ENCODE measurements at places on chromosomes 2 and 18.

DNA sequence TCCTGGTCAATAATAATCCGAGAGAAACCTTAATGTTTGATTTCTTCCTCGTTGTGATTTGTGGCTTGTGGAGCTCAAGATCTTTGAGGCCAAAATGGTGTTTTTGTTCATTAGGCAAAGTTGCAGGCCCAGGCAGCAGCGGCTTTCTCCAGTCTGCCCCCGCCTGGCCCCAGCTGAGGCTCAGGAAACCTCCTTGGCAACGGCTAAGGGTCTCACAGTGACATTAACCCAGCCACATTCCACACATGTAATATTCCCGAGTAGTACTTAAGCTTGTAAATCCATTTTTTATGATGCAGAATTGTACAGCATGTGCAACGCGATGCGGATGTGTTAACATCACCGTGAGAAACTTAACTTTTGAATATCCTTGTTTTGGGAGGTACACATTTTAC is 200.1 kb downstream of the BCL11A start:
- DNase-seq: no peak

DNA sequence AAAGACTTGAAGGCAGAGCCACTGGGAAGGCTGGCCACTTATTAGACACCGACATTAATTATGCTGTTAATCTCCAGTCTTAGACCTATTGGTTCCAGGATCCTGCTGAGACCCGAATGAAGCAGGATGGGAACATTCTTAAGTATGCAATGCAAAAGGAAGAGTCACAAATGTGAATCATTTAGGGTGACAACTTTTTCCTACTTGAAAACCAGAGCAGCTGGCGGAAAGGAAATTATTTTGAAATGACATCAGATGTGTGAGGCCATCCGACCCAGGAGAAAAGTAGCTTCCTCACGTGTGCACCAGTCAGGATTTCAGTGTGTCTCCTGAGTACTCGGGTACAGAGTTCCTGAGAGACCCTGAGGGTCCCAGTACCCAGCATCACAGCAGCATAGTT is 222.9 kb upstream of the NCKAP5 start:
- DNase-seq: peak; percentile 39

- no peak for DNase-seq
Measured at GRCh38 chr2:110103061-110103961, 12.3 kb downstream of the MALL start.

- DNase-seq: peak; percentile 51
Measured at GRCh38 chr2:234725528-234726264, 226.1 kb upstream of the SH3BP4 start.

DNA sequence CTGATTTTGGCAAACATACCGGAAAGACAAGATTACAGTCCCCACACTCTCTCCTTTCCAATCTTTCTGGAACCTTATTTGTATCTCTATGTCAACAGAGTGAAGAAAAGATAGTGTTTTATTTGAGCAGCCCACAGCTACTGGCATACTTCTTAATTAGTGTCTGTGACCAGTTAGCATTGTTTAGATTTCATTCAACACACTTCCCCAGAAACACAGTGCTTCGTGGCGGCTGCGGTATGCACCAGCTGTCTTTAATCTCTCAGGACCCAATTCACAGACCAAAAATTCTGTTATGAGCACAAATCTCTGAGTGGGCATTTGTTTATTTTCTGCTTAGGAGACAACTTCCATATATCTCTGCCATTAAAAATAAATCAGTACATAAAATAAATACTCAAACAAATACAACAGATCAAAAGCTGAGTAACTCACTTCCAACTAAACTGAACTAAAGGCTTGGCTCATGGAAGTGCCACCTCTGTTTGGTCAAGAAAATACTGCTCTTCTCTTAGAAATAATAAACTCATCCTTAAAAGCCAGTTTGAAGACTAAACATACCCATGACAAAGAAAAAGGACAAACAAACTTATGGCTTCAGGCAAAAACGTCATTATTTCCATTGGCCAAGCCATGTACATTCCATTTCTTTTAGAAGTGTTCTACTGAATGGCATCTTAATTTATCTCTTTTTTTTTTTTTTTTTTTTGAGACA is 392.4 kb downstream of the TXNL1 start:
- DNase-seq: peak; percentile 63

DNA sequence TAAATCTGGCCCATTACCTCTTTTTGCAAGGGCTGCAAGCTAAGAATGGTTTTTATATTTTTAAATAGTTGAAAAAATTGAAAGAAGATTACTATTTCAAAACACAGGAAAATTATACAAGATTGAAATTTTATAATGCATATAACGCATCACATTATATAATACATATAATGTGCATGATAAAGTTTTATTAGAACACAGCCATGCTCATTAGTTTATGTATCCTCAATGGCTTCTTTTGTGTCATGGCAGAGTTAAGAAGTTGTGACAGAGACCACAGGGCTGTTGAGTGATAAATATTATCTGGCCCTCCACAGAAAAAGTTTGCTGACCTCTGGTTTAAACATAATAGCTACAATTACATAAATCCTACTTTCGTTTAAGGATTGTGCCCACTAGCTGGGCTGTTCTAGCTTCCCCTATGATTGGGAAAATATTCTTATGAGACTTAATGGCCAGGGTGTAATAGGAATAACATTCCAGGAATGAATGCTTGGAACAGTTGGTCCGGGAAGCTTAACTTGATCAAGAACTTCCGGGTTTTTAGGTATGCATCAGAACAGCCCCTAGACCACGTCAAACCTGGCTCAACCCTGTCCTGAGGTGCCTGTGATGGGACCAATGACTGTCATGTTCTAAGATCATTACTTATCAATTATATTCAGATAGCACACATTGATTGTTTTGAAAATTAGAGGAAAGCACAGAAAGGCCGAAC is 98.7 kb upstream of the LPIN2 start:
- DNase-seq: peak; percentile 43

GRCh38 chr2:60422826-60423483 is 130.5 kb downstream of the BCL11A start:
- no peak for DNase-seq

Measured in GM03348 (cell line).